ENCODE measurements at places on chromosomes 6 and 20. TPM values are rescaled to one million over a fixed set of nuclear protein-coding genes. Genes with fewer than 3 reads are reported as not detected.

SS18L1 gene
- total RNA-seq, result 7.2 TPM

NCOA3 gene
- total RNA-seq, result 51.0 TPM

THEMIS gene
- 0.71 TPM for total RNA-seq

OSBPL2 gene
- total RNA-seq, result 31.6 TPM

PMEPA1 gene
- 3.9 TPM for total RNA-seq

CTCFL gene
- total RNA-seq, result not detected

IBTK gene
- total RNA-seq, result 25.7 TPM

GPR6 gene
- total RNA-seq, result not detected

All from sigmoid colon (tissue), 7 donors.